EL (cell line): ENCODE measurements at places on chromosomes 6 and 20.

DNA sequence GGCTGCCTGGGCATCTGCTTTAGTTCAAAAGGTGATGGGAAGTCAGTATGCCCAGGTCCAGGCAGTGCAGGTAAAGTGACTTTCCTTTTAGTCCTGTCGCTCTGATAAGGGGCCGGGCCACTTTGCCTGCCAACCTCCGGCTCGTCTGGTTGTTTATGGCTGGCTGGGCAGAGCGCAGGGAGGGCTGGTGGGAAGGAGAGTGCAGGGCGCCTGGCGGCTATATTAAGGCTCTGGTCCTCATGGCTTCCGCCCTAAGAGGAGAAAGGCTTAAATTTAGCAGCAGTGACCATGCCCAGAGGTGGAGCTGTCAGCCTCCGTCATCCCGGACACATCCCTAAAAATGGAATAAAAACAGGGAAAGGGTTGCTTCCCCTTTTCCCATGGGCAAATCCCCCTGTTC lies 14.6 kb downstream of the GATA5 start:
- no peak for DNase-seq

DNA sequence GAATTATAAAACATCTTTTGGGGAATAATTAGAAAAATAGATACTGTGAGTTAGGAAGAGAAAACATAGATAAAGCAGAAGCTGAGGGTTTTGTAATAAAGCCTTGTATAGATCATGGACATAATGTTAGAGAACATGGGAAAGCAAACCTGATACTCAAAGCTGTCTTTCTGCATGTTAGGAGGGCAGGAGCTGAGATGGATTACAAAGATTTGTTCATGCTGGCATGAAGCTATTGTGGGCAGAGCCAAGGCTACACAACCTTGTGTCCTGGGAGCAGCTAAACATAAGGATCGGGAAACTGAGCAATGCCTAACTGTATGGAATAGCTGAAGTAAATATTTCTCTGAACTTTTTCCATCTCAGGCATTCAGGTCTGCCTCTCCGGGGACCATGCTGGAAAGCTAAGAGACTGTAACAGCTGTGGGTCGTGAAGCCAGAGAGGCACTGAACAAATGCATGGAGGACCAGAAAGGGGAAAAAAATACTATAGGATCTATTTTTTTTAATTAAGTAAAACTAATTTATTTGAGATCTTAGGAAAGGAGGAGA lies 28.2 kb upstream of the CNKSR3 start:
- no peak for DNase-seq

DNA sequence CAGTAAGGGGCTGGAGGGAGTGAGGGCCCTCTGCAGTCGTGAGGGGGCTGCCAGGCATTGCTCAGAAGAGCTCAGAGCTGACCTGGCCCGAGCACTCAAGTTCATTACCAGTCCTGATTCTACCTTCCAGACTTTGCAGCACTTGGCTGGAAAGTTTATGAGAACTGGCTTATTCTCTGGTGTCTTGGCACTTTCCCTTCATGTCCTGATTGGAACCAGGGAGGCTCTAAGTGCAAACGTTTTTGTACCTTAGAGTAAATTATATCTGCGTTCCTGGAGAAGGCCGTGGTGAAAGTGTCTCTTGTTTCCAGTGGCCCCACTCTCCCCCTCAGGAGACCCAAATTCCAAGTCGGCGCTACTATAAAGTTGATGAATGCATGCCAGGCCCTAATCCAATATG lies 402.3 kb downstream of the CDC5L start:
- no peak for DNase-seq

DNA sequence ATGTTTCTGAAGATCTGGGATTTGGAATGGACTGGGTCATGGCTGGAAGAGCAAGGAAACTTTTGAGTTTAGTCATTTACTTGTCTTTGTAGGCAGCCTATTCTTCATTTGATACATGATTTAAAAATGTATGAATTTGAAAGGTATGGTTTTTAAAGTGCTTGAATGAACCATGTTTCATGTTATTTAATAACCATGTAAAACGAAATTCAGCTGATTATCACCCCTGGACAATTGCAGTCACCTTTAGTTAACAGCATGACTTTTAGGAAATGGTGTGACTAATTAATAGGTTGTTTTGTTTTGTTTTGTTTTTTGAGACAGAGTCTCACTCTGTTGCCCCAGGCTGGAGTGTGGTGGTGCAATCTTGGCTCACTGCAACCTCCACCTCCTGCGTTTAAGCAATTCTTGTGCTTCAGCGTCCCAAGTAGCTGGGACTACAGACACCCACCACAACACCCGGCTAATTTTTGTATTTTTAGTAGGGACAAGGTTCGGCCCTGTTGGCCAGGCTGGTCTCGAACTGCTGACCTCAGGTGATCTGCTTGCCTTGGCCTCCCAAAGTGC lies 2.1 kb downstream of the STX11 start:
- DNase-seq, result no peak

GRCh38 chr6:20658516-20658915 lies 124.3 kb downstream of the CDKAL1 start:
- DNase-seq, result no peak

DNA sequence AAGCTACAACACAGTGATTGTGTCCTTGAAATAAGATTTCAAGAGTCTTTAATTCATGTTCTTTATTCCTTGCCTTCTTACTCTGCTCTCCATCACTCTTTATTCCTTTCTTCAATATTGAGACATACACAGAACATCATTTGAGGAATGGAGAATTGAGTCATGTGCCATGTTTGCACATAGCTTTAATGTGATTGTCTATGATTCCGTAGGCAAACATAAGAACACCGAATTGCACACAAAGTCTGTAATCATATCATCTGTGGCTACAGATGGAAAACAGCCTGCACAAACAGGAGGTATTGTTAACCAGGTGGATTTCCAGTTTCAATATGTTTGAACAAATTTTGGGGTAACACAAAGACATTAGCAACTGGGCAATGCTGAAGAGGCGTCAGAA lies 571.6 kb upstream of the GJE1 start:
- DNase-seq, result no peak

DNA sequence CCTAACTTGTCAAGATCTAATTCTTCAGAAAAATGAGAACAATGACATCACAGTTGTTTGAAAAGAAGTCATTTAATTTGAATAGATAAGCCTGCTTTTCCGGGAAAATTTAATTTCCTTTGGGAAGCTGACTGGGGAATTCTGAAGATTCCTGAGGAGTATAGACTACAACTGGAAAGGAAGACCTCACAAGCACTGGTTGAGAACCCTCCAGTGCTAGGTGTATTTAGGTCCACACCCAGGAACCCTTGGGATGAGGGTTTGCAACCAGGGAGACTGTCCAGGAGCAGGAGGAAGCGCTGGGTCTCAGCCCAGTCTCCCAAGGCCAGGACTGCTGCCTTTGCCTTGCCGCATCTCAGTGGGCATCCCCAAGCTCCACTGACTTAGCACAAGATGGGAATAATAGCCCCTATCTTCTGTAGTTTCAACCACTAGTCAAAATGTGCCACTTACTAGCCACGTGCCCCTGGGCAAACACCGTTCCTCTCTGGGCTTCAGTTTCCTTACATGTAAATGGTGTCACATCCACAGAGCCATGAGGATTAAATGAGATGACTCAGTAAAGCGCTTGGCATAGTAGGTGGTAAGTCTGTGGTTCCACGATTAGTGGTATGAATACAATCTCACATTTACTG lies 6.9 kb upstream of the CD93 start:
- no peak for DNase-seq

DNA sequence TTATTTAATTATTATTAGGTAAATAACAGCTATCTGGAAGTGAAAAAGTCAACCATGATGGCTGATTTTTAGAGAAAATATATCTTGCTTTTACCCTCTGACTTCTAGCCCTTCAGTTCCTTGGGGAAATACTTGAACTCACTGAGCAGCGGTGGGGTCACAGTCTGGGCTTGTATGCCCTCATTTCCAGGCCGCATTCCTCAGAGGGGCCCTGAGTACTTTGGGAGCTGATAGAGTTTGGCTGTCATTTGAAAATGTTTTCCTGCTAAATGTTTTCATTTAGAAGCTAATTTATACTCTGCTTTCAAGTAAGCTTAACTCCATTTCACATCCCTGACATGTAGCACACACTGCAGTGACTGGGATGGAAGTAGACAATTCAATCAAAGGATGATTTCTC lies 1028.5 kb downstream of the KIF16B start:
- DNase-seq, result no peak

- no peak for DNase-seq
These were observed 38.0 kb downstream of the EFCAB8 start for GRCh38 chr20:32896521-32897280.

DNA sequence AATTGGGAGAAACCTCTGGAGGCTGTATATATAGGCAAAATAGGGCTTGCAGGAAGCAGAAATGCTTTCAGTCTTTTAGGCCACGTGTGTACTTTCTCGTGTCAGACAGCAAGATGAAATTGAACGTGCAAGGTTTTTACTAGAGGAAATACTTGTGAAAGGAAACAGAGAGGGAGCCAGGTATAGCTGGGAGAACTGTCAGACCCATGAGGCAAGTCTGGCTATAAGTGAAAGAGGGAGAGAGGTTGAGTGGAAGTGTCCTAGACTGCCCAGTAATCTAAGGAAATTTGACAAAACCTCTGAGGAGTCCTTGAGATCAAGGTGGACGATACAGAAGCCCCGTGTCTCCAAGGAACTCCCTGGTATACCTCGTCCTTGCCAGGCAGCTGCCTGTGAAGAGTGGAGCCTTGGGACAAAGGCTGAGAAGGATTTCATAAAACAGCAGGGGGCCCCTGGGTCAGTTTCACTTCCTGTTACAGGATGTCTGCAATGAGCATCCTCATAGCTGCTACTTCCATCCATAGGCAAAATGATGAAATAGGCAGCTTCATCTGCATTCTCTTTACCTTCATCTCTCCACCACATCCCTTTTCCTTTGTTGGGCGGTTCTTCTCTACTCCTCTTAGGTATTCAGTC lies 114.4 kb upstream of the MAP3K7 start:
- DNase-seq, result peak; percentile 30

DNA sequence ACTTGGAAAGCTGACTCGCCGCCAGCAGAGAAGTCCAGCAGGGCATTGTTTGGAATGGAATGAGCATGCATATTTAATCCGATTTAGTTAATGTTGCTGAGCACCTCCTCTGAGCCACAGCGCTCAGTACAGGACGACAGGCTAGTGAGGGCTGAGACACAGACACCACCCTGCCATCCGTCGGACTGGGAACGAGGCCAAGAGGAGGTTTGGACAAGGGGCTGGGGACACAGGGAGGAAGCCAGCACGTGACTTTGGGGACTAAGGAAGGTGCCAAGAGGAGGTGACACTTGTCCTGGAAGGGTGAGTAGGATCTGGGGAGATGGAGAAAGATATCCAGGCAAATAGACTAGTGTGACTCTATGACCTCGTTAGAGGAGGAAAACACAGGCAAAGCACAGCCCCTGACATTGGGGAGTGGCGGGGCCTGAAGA lies 152.5 kb upstream of the ECI2 start:
- DNase-seq, result no peak

DNA sequence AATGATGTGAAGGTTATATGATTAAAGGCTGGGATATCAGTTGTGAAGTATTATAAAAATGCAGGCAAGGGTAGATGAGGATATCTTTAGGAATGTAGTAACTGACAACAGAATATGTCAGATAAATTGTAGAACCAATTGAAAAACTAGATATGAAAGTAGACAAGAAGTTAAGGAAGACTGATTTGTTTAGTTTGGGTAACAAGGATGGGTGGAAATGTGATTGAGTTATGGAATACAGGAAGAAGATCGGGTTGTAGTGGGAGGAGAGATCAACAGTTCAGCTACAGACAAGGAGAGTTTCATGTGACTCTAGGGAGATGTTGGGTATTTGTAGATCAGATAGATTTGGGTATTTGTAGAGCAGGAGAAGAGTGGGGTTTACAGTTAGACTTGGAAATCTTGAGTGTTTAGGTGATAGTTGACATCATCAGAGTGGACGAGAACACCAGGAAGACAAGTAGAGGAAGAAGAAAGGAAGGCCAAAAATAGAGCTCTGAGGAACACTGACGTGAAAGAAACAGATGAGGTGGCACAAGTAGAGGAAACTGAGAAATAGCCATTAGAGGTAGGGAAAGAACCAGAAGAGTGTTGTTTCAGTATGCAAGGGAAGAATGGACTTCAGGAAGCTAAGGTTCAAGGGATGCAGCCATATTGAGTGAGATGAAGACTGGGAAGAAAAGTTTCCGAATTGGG lies 12.1 kb upstream of the TSPYL1 start:
- no peak for DNase-seq

DNA sequence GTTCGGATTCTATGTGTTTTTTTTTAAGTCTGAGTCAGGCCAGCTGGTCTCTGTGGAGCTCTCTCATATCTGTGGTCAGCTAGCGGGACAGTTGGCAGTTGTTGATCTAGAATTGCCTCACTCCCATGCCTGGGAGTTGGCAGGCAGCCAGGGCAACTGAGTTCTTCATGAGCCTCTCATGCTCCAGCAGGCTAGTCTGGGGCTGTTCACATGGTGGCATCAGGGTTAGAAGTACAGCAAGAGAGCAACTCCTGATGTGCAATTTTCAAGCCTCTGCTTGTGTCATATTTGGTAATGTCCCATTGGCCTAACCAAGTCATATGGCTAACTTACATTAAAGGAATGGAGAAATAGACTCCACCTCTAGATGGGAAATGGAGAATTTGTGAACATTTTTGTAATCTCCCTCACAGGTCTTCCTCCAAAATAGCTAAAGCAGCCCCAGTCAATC lies 6.7 kb upstream of the IFT52 start:
- peak; percentile 97 for DNase-seq

DNA sequence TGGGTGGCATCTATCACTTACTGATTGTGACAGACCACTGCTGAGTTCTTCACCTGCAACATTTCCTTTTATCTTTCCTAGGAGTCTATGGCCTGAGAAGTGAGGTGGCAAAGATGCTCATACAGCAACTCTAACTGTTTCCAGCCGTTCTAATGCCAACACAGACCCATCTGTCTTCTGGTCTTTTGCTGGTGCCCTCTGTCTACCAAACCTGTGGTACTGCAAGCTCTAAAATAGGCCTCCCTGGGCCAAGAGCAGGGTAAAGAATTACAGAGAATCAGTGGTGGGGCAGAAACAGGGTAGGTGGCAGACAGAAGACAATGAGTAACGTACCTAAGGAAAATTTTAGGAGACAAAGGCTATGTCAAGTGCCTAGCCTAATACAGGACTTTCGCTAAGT lies 611.0 kb upstream of the FLRT3 start:
- no peak for DNase-seq

- no peak for DNase-seq
These were observed 107.4 kb upstream of the RIPOR2 start for GRCh38 chr6:25042984-25043725.

- peak; percentile 80 for DNase-seq
These were observed 13.9 kb downstream of the ZNF217 start for GRCh38 chr20:53579581-53580375.

GRCh38 chr6:21918041-21918440 lies 324.5 kb downstream of the SOX4 start:
- no peak for DNase-seq

DNA sequence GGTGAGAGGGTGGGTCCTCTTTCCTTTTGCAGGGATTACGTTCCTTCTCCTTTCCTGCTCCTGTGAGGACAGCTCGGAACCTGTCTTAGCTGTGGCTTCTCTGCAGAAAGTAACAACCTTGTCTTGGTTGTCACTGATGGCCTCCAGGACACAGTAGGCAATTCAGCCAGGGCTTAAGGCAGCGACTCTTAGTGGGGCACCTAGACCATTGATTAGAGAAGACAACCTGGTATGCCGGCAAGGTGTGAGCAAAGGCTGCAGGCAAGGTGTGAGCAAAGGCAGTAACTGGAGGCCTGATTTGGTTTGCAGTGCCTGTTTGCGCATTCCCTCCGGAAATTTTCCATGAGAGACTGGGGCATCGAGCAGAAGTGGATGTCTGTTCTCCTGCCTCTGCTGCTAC lies 37.6 kb downstream of the DYNLT1 start:
- DNase-seq, result no peak
